Stimulated activated CD8-positive, alpha-beta memory T cell treated with anti-CD3 and anti-CD28 coated beads, Interleukin-7, amount 100 ng/mL, for 1 hour (primary cell): ENCODE measurements at places on chromosomes 3 and 15.

DNA sequence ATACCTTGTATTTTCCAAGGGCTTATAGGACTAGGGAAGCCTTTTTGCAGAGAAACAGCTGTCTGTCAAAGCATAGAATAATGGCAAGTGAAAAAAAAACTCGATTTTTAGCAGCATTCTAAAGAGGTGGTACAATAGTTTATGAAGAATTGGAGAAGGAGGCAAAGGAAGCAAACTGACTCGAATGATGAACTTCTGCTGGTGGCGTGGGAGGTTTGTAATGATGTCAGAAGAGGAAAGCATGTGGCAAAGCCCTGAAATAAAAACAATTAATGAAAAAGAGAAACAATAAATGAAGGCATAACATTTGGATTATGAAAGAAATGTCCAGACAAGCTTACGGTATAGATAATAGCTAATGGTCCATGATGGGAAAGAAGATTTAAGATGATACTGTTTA, 77.5 kb downstream of the RARB start:
- no peak for DNase-seq

GRCh38 chr3:72661115-72661457, 187.2 kb downstream of the SHQ1 start:
- no peak for DNase-seq

DNA sequence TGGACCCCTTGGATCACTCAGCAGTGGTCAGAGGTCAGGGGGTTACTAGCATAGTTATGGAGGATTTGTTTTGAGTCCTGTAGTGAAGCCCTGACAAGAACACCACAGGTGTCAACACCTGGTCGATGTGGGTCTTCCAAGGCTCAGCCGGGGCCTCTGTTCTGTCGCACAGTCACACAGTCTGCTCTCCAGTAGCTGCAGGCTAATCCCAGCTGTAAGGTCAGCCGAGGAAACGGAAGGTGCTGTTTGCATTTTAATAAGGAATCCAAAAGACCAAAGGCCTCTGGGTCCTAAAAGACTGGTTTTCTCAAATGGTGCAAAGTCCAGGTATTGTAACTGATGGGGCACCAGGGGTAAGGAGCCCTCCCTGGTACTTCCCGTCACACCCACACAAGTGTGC, 71.7 kb downstream of the RPLP1 start:
- no peak for DNase-seq

GRCh38 chr15:90033006-90033405, 31.9 kb downstream of the ZNF710 start:
- DNase-seq: no peak
